ENCODE measurements at places on chromosomes 11 and 22.

- no peak for DNase-seq
Measured at GRCh38 chr22:37431801-37432707, 4.8 kb upstream of the ELFN2 start.

- no peak for DNase-seq
Measured at GRCh38 chr11:124113890-124114289, 1.4 kb upstream of the VWA5A start.

DNA sequence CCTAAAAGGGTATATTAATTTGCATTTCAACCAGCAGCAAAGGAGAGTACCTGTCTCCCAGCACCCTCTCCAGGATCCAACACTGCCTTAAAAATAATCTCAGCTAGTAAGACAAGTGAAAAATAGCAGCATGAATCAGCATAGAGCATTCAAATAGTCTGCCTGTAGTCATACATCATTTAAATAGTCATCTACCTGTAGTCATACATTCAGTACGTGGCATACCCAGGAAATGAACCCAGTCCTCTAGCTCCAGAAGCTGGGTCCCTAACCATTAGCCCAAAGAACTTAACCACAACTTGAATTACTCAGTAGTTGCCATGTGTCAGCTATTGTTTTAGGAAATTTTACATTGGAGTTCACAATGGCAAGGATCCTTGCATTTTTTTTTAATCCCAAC lies 9.3 kb downstream of the TENM4 start:
- DNase-seq, result no peak

DNA sequence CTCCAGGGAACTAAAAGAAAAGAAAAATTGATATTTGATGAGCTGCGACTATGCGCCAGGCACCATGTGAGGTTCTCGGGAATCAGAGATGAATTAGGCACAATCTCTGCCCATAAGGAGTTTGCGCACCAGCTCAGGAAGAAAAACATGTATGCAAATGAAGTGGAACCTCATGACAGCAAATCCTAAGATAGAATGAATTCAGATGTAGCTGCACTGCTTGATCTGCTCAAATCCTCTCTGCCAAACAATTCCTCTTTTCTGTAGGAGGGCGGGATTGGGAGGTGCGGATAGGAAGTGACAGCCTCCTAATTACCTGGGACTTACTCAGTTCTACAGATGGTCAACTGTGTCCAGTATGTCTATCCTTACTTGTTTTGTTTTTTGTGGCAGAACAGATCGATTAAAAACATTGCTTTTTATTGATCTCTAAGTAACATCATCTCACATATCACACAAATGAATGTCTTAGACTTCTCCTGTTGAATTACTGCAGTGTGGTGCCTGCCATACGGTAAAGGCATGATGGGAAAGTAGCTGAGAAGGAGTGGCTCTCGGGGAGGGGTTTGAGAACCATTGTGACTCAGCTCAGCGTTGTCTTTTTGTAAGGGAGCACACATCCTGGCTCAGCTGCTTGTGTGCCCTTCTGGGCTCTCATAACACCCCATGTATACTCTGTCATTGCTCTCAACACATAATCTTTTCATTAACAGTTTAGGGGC lies 13.9 kb downstream of the CRTAM start:
- DNase-seq, result peak; percentile 10

DNA sequence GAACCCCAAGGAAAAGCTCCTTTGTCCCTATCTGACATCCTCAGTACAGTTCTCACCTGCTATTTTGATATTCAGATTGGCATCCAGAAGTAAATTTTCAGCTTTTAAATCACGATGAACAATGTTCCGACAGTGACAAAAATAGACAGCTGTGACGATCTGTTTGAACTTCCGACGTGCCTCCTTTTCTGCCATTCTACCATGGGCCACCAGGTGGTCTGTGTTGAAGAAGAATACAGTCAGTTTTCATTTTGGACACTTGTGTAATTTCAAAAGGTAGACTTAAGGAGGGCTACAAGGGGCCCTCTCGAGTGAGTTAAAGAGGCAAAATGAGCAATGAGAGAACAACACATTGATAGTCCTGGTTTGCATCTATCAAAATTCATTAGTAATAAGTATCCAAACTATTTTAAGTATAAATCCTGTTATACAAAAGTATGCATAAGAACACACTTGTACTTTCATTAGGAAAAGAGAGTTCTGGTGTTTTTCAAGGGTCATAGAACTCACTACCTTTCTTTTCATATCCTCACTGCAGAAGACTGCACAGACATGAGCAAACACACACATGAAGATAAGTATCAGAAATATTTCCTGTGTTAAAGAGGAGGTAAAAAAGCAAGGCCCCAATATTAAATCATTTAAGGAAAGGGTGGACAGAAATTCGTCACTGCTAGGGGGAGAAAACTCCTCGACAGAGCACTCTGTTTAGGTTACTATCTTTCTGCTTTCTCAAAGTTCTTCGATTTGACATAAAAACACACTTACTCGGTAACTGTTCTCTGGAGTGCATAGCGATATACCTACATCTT lies 89.9 kb upstream of the APOA1 start:
- no peak for DNase-seq

DNA sequence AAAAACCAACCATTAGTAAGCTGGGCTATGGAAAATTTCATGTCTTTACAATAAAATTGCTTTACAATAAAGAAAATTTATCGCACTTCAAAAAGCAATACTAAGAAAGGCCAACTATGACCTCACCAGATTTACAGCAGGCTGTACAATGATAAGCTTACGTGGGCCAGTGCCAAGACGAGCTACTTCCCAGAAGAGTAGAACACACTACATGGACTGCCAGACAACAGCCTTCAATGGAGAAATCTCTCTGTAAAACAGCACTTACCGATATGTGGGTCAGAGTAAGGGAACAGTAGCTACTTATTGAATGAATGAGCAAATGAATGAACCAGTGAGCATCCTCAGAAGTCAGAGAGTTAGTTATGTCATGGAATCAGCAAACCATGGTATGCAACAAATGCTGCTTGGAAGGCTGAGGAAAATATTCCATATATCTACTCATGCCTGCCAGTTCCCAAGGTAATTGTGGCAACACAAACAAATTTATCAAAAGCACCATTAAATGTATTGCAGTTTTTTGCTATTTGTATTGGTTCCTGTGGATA lies 74.4 kb downstream of the SLC36A4 start:
- DNase-seq, result no peak

- no peak for DNase-seq
Measured at GRCh38 chr11:118415739-118416068, 14.3 kb downstream of the ATP5MG start.

DNA sequence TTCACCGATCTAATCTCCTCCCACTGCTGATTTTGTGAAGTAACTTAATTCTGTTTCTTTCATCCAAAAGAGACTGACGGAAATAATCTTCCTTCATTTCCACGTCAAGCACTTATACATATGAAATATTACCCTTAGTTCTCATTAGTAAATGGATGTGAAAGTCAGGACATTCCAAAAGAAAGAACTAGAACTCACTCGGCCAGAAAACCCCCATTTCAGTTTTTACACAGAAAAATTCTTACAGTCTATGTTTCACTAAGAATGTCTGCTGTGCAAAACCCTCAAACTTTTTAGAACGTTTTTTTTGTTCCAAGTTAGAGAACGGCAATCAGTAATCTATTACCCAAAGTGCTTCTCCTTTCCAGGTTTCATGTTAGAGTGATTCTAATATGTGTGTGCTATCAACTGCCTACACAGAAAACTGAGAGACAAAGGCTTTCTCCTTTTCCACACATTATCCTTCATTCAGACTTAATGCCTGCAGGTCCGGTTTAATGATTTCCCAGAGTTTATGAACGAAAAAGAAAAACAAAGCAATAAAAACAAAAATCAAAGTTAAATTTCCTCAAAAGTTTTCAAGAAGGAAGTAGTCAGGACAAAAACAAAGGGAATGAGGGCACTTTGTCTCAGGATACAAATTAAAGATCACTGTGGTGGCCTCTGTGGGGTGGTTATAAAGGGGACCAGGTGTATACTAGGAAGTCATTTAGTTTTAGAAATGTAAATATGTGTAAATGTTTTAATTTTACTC lies 11.3 kb upstream of the SESN3 start:
- no peak for DNase-seq

DNA sequence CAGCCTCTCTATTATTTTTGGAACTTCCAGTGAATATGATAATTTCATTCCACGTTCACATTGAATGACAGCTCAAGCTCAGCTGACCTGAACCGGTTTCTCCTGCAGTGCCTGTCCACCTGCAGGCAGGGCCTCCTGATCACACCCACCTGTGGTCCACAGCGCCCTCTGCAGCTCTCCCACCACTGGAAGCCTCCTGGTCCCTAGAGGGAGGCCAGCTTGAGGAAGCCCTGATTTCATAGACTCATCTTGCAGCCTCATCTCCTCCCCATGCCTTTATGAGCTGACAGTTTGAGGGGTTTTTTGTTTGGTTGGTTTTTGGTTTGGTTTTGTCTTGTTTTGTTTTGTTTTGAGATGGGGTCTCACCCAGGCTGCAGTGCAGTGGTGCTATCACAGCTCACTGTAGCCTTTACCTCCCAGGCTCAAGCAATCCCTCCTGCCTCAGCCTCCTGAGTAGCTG lies 29.9 kb upstream of the MALAT1 start:
- DNase-seq, result no peak

GRCh38 chr11:134145715-134146114 lies 76.8 kb downstream of the JAM3 start:
- DNase-seq, result no peak

GRCh38 chr11:130848361-130849214 lies 67.7 kb downstream of the SNX19 start:
- no peak for DNase-seq

DNA sequence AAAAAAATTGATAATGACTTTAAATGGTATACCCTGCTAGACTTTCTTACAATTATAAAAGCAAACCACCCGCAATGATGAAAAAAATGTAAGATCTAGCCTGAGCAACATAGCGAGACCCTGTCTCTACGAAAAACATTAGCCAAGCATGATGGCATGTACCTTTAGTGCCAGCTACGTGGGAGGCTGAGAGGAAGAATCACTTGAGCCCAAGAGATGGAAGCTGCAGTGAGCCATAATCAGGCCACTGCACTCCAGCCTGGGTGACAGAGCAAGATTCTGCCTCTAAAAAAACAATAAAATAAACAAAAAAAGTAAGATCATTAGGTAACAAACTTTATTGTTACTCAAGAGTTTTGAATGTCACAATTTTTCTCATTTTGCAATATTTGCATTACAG lies 39.2 kb downstream of the KMT5B start:
- no peak for DNase-seq

DNA sequence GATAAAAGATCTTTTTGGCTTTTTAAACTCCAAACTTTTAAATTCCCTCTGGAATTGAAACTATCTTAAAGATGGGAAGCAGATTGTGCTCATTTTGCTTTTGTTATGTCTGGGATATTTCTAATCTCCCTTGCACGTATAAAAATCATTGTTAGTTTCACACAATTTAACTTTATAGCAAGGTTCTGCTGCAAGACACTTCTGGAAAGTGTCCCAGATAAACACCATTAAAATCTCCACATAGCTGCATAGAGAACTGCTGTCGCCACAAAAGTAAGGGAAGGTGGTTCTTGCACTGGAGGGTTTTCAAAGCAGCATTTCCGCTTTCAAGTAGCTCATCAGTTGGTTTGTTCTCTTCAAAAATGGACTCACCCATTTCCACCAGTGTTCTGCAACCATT lies 11.8 kb downstream of the PTS start:
- DNase-seq, result no peak

DNA sequence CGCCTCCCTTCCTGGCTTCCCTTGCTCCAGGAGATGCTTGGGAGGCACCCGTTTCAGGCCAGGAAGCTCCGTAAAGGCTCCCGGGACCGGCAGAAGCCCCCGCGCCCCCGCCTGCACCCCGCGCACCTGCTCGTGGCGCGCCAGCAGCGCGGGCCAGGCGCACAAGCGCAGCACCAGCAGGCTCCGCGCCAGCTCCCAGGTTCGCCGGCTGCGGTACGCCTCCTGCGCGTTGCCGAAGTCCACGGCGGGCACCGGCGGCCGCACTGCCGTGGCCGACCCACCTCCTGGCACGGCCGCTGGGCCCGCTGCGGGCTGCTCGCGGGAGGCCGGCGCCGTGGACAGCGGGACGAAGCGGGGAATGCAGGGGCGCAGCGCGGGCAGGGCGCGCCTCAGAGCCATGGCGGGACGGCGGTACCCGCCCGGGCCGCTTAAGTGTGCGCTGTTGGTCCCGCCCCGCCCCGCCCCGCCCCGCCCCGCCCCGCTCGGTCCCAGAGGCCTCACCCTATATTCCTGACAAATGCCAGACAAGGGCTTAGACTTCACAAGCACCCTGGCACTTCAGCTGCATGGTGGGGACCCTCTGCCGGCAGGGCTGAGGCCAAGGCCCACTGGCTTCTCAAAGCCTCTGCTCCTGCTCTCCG lies at the start of gene PRODH:
Gene PRODH, minus strand, starts transcription at position 405 of the 641 bp plus-strand sequence. Its CDS starts 6 bp downstream, at position 399.
- no peak for DNase-seq

DNA sequence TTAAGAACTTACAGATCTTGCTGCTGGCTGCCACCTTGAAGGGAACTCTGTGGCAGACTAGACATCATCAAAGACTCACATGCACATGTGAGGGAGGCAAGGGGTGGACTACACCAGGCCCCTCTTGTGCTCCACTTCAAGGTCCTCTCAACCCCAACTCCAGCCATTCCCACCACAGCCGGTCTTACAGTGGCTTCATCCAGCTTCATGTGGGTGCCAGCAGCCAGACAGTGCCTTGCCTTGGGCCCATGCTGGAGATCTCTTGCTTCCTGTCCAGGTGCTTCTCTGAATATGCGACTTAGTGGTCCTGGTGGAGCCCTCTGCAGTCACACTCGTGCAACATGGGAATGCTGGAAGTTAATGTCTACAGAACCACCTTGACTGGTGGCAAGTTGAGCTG lies 44.6 kb upstream of the WNT7B start:
- no peak for DNase-seq
